ENCODE measurements at places on chromosomes 7 and 10.

- DNase-seq, result no peak
These were observed 21.2 kb downstream of the TECTB start for GRCh38 chr10:112304267-112304859.

- DNase-seq, result no peak
These were observed 134.9 kb upstream of the ANK3 start for GRCh38 chr10:60524541-60524940.

- peak; percentile 8 for DNase-seq
These were observed 751 bp upstream of the HYCC1 start for GRCh38 chr7:23014681-23015080.

GRCh38 chr10:72981028-72981881, 26.6 kb upstream of the PLA2G12B start:
- no peak for DNase-seq

DNA sequence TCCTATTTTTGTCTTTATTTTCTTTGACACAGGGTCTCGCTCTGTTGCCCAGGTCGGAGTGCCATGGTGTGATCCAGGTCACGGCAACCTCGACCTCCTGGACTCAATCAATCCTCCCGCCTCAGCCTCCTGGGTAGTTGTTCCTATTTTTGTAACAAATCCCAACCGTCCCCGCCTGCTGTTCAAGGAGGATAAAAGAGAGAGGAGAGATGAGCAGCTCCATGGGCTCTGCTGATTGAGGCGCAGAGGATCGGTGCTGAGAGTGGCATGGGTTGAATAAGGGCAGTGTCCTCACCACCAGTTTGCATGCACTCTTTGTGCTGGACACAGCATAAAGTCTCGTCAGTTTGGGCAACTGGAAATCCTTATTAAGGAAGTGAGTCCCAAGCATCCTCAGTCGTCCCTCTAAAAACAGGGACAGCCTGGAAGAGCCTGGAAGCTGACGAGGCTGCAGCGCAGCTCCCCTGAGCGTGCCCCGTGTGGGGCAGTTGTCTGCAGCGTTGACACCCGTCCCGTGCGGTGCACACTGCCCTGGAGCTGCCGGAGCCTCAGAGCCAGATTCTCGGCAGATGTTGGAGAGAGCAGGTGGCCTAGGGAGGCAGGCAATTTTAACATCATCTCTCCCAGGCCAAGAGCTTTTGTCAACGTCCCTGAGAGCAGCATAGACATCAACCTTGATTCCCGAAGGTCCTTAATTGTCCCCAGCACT, 404.2 kb upstream of the RNF32 start:
- DNase-seq, result no peak

- DNase-seq, result no peak
These were observed 31.0 kb upstream of the TRIM8 start for GRCh38 chr10:102613286-102613685.

DNA sequence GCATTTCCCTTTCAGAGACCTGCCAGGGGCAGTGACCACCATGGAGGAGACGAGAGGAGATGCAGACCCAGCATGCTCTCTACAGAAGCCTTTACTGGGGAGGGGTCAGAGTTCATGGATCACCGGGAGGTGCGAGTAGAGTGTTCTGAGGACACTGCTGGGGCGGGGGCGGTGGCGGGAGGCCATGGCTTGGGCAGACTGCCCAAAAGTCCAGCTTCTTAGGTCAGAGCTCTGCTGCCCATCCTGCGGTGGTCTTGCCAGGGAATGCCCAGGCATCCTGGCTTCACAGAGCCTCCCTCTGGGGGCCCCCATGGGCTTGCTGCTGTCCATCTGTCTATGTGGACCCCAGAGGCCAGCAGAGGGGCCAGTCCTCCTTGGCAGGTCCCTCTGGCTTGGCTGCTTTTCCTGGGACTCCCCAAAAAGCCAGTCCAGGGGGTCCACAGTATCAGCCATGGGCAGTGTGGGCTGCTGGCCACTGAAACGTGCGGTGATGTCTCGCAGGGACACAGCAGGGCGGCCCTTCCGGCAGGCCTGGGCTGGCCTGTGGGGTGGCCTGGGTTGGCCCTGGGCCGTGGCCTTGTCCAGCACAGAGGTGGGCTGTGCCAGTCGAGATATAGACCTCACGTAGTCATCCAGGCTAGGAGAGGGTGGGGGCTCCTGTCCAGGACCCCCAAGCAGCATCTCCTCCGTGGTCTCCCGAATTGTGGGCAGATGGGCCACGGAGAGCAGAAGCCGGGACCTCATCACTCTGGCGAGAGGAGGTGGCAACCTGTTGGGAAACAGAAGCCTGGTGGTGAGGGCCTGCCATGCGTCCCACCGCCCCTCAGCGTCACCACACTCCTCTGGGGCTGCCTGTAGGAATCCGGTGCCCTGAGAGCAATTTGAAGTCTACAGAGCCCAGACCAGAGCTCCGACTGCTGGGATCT, 1.1 kb downstream of the DEPP1 start:
- no peak for DNase-seq

DNA sequence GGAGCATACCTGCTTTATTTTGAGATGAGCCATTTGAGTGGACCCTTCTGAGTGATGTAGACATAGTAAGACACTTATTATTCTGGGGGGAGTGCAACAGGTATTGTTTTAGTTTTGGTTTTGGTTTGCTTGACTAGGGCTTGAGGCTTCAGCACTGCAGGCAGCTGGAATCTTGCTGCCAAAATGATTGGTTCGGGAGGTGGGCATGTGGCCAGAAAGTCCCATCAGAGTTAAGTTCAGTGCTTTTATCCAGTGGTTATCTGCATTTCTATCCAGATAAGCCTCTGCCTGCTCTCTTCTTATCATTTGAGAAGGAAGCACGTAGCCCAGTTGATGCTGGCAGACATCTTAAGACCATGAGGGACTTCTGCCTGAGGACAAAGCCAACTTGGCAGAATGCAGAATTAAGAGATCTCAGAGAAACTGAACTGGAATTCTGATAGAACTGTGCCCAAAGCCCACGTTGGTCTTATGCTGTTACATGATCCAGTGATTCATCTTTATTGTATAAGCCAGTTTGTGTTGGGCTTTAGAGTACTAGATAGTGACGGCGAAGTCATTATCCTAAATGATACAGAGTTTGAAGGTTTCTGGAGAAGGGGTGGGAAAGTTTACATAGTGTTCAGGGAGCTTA, 9.6 kb upstream of the JAZF1 start:
- DNase-seq, result no peak

GRCh38 chr7:37284805-37285231, 163.8 kb downstream of the ELMO1 start:
- DNase-seq, result peak; percentile 63

GRCh38 chr10:31263903-31264302, 55.1 kb upstream of the ZEB1 start:
- no peak for DNase-seq

DNA sequence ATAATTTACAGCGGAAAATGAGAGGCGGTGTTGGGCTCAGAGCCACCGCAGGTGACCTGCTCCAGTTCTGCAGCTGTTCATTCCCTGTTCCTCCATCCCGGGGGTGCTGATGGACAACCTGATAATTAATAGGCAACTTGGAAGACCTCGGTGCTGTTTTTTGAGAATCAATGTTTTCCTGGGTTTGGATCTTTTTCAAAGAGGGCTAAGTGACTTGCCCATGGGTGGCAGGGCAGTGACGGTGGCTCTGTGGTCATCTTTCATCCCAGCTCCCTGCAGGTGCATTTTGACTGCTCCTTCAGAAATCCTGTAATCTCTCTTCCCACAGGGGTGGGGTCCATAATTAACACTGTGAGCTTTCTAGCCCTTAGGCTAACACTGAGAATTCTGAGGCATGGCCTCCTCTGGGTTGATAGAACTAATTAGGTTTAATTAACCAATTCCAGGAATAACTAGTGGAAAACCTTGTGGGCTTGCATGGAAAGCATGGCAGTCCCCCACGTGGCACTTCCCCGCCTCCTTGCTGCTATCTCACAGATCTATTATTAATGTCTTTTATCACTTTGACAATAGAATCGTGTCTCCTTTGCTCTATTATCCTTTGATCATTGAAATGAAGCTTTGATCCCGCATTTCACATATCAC, 217.9 kb downstream of the GLRX3 start:
- no peak for DNase-seq

DNA sequence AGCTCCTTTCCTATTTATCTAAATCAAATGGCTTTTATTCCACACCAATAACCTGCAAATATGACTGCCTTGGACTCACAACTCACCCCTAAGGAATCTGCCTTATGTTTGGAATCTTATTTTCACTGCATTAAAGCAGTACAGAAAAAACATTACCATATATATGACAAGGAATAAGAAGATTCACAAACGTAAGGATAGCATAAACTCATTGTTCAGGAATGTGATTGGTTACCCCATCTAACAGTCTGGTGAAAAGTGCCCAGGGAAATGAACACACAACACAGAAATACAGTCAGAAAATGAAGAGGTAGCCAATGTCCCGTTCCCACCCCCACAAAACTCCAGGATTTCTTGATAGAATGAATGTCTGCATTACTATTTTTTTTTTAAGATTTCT, 2.0 kb downstream of the PPP3CB start:
- no peak for DNase-seq

DNA sequence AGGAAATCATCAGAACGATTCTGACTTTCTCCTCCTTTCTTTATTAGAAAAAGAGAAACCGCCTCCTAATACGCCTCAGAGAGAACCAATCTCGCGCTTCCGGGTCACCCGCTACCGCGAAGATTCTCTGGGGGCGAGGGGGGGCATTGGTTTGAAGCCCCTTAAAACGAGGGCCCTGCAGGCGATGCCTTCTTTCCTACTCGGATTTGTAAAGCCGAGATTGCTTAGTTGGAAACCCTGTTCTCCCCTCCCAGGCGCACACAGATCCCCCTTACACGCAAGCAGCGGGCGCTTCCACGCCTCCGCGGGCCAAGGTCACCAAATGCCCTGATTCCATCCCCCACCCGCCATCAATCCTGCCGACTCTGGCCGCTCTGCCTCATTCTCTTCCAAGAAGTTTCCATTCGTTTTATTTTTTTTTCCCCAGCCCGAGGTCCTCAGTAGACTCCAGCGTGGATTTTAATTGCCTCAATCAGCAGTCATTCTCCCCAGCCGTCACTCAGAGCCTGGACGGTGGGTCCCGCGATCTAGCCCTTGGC, 1.1 kb upstream of the GAD2 start:
- DNase-seq, result no peak

DNA sequence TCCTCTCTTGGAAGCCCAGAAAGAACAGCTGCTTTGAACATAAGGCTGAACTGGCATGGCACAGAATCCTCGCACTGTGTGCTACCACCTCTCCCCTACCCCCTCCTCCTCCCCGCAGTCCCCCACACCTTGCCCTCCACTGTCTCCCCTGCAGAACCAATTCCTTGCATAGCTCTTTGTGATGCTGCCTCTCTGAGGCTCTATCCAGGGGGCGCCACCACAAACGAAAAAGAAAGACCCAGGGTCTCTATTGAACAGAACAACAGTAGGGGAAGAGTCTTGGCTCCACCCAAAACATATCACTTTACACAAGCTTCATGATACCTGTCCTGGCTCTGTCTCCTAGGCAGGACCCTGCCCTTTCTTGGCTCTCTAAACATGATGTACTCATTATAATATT, 26.2 kb upstream of the EBLN1 start:
- DNase-seq, result no peak

- no peak for DNase-seq
These were observed 277.1 kb downstream of the TCERG1L start for GRCh38 chr10:131034451-131034850.

- DNase-seq, result peak; percentile 80
These were observed 494.0 kb upstream of the POT1 start for GRCh38 chr7:125423458-125424155.

GRCh38 chr10:133327651-133328357, 8.9 kb downstream of the CALY start:
- no peak for DNase-seq

DNA sequence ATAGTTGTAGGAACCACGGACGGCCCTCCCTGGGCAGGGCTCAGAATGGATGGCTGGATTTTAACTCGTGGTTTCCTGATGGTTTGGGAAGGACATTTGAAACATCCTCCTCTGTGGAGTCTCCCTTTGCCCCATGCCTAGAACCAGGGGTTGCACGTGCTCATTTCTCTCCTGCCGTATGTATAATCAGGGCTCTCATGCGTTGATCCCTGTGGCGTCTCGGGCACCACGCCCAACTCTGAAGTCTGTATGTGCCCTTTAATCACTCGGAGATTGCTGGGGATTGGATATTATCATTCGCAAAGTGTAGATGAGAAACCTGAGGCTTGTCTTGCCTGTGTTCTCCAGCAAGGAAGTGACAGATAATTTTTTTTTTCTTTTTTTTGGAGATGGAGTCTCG, 257.1 kb downstream of the CAMK1D start:
- DNase-seq, result no peak

DNA sequence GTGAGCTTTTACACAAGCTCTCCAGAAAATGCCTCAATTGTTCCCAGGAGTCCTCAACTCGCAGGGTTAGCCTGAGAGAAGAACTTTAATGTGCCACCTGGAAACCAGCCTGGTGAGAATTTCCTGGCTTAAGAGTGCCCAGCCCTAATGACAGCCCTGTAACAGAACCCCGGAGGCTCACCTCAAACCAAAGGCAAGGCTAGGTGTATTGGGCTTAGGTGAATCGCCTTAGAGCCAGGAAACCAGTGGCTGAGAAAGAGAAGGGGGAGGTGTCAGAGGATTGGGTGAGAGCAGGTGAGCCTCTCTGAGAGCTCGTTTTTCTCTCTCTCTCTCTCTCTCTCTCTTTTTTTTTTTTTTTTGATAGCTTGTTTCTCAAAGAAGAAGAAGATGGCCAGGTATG, 7.3 kb downstream of the OCM2 start:
- DNase-seq, result no peak

GRCh38 chr10:97074256-97075145, 111.3 kb downstream of the SLIT1 start:
- no peak for DNase-seq

- no peak for DNase-seq
These were observed 186.7 kb upstream of the KLF6 start for GRCh38 chr10:3971713-3972112.

DNA sequence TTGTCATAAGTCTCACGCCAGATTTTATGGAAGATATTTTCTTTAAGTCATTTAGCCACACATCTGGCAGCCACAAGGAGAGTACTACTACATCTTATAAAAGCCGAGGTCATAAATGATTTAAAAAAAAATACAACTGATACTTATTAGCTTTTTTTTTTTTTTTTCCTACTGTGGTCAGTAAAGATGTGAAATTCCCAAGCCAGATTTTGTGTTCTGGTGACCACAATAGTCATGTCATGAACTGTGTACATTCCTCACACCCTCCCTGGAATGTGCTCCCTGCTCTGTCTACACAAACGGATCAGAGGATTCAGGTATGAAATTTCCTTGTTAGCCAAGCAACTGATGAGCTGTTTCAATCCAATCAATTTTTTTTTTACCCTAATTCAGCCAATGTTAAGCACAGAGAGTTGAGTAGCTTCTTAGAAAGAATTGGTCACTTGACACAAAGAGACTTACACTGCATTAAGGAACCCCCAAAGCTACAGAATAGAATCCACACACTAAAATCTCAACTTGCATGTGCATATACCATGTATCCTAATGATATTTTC, 54.7 kb downstream of the CHRM2 start:
- DNase-seq, result no peak
